NCI-H1694 treated with DMSO at 0.1 percent for 48 hours (cell line): ENCODE measurements at places on chromosomes 2 and 18.
A peak's percentile ranks its signal among the peaks of the same experiment; 100 is the strongest.

DNA sequence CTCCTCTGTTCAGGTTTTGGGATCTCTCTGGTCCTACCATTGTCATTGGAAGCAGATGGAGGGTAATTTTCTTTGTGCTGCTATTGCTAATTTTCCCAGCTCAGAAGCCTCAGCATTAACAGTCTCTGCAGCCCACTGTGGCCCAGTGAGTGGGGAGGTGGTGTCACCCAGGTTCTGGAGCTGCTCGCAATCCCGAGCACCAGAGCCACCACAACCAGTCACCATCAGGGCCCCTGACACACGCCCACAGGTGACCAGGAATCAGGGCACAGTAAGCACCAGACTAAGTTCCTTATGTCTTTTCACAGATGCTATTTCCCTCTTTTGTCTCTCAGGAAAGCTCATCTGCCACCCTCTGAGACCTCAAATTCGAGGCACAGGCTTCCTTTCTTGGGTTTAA is 87.9 kb downstream of the SEPTIN10 start:
- peak; percentile 7 for DNase-seq

DNA sequence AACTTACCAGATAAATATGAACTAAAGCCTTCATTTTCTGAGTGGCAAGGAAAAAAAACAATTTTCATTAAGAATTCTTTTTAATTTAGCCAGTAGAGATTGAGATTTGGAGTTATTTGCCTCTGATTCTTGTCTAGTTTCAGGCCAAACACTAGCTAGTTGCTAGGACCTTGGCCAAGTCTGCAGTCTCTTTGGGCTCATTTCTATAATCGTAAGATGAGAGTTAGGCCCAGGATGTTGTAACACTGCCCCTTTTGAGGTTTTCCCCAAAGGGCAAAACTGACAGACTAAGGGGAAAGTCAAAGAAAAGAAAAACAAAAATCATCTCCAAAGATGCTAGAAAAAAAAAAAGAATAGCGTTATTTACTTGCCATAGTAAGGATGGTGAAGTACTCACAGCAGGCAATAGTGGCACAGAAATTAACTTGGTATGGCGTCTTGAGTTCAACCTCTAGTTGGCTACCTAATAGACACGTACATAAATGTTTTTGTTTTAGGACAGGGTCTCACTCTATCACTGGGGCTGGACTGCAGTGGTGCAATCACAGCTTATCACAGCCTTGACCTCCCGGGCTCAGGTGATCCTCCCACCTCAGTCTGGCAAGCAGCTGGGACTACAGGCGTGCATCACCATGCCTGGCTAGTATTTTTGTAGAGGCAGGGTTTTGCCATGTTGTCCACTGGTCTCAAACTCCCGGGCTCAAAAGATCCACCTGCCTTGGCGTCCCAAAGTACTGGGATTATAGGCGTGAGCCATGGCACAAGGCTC is 23.0 kb upstream of the ADAM17 start:
- DNase-seq = no peak

DNA sequence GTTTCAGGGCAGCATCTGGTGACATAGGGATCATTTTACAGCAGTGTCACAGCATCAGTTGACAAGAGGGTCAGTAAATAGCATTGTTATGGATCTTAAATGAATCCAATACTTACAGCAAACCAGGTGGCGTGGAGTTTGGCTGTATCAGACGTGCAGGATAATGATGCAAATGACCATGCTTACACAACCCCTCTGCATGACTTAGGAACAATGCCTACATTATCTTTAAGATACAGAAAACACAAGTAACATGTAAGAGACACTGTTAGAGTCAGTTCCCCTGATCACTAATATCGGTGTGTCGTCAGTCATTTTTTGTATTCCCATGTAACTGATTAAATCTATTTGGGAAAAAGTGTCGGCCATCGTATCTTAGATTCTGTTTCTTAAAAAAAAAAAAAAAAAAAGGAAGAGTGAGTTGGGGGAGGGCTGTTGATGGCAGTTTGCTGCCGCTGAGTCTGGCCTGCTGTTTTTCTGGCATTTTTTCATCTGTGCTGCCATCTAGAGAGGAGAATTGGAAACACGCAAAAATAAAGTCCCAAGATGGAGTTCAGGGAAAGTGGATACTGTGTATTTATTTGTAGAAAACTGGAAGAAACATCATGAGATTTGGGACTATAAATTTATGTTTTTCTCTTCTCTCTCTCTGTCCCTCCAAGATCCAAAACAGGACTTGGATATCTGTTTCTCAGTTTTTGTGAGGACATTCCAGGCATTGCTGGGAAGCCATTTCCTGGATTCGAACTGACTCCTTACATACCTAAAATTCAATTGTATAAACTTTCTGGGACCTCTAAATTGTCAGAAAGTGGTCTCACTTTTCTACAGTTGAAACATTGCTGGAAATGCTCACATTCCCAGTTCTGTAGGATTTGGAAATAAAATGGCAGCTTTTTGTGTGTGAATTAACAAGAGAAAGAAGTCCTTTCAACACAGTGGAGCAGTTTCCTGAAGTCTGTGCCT is 60.3 kb upstream of the AGPS start:
- peak; percentile 75 for DNase-seq

GRCh38 chr2:118584877-118585276 is 262.6 kb downstream of the EN1 start:
- DNase-seq = no peak

GRCh38 chr2:196486146-196486545 is 153.4 kb upstream of the CCDC150 start:
- no peak for DNase-seq

- DNase-seq = no peak
These were observed at the start of gene CGREF1 for GRCh38 chr2:27118525-27119329. TSS of gene CGREF1 (minus strand) at chr2:27119128. CDS start at chr2:27104366, 14,762 bp downstream.

GRCh38 chr2:65658881-65659280 is 226.5 kb upstream of the SPRED2 start:
- DNase-seq = no peak

- DNase-seq = no peak
These were observed 81.9 kb upstream of the MBOAT2 start for GRCh38 chr2:9085353-9085752.

DNA sequence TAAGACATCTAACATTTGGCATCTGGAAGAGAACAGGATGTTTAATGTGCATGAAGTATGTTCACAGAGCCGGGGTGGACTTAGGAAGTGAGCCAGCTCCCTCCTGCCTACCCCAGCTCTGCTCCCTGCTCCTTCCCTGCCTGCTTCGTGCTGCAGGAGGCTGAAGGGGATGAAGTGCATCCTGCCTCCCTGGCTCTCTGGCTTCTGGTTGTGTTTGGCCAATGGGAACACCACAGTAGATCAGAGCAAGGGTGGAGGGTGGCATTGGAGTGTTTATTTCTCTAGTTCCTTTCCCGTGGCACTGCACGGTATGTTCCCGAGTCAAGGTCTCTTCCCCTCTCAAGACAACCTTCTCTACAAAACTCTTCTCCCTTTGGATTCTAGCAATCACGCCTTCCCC is 379.9 kb downstream of the CLIP4 start:
- no peak for DNase-seq

GRCh38 chr2:53051157-53051556 is 716.4 kb upstream of the CHAC2 start:
- DNase-seq = no peak

DNA sequence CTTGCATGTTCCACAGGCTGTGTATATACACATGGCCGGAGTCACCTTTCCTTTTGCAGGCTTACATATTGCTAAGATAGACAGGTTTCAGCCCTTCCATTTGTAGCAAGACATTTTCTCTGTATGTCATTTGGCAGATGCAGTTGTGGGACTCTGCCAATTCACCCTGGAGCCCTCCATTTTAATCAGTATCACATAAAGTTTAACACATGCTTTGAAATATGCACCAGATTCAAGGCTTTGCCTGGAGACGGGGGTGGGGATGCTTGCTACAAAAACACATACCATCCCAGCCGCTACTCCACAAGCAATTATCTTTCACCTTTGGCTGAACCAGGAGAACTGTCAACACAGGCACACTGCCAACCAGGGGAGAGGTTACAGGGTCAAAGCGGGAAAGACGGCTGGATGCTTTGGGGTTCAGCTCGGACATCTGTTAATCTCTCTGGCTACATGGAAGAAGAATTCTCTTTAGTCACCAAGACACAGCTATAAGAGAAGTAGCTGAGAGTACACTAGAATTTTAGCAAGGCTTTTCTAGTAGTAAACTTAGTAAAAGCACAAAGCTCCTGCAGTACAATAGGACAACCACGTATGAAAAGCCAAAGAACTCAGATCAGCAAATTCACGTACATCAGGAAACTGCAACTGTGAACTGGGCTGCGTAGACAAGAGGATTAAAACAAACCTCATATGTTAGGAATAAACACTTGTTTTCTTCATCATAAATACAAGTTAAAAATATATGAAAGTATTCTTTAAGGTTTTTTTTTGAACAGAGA is 130.9 kb downstream of the EXOC6B start:
- peak; percentile 20 for DNase-seq
